ENCODE measurements at places on chromosomes 12 and 14.

- DNase-seq: no peak
These were observed 8.2 kb downstream of the GOLT1B start for GRCh38 chr12:21509768-21510167.

DNA sequence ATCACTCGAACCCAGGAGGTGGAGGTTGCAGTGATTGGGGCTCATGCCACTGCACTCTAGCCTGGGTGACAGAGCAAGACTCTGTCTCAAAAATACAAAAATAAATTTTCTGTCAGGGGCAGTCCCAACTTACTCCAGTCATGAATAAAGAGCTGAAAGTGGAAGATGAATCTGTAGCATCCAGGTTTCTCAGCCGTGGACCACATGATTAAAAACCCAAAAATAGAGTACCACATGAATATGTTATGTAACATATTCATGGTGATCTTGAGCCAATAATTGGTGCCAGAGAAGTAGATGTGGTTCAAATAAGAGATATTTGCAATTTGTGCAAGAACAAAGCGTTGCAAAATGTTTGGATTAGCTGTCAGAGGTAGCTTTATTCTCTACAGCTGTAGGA, 23.1 kb downstream of the SPIC start:
- no peak for DNase-seq

- no peak for DNase-seq
These were observed 95.4 kb upstream of the SFSWAP start for GRCh38 chr12:131615326-131616042.

GRCh38 chr14:50756300-50756699, 74.7 kb downstream of the NIN start:
- DNase-seq: no peak

GRCh38 chr12:56994231-56994746, 12.1 kb downstream of the ZBTB39 start:
- no peak for DNase-seq

DNA sequence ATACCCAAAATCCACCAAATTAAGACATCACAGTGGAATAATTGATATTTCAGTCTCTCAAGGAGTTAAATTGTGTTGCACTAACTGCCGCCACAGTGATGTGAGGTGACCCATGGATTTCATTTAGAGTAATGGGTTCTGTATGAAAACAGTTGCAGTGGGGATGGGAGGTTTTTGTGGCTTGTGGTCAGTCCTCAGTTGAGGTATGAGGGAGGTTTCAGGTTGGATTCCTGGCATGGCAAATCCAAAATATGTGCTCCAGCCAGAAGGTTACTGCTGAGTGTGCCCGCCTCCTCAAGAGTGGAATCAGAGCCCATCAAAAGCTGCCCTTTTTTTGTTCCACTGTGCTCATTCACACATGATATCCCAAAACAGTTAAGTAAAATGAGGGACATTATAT, 487.1 kb downstream of the EGLN3 start:
- DNase-seq: no peak

GRCh38 chr12:70557583-70558191, 79.5 kb downstream of the PTPRB start:
- no peak for DNase-seq

GRCh38 chr14:58549105-58549757, 88.5 kb upstream of the DACT1 start:
- no peak for DNase-seq

DNA sequence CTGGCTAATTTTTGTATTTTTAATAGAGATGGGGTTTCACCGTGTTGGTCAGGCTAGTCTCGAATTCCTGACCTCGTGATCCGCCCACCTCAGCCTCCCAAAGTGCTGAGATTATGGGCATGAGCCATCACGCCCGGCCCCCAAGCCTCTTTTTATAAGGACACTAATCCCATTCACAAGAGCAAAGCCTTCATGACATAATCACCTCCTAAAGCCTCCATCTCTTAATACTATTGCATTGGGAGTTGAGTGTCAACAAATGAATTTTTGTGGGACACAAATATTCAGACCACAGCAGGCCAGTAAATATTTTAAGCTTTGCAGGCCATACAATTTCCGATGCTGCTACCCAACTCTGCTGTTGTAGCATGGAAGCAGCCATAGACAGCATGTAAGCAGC, 10.9 kb downstream of the RNF212B start:
- no peak for DNase-seq

GRCh38 chr12:116672010-116672409, 65.9 kb downstream of the SPRING1 start:
- no peak for DNase-seq

- DNase-seq: no peak
These were observed 155.1 kb downstream of the CCDC59 start for GRCh38 chr12:82203086-82203485.

DNA sequence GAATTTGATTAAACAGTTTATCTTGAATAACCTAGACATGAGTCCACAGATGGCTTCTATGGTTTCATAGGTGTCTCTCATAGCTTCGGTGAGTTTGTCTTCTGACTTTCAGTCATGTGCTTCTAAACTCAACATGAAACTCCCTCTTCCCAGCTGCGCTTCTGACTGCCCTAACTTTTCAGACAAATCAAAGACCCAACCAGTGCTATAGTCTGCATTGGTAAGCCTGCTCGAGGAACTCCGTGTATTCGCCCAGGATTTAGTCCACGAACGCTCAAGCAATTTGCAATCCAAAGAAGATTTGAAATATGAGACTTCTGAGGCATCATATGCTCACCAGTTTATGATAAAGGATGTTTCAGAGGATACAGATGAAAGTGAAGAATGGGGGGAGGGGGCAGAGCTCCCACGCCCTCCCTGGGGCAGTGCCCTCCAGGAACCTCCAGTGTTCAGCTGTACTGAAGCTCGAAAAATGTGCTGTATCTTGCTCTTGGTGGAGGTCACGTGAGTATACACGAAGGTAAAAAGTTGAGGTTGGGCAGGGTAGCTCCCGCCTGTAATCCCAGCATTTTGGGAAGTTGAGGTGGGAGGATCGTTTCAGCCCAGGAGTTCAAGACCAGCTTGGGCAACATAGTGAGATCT, 5.2 kb upstream of the RILPL2 start:
- no peak for DNase-seq

GRCh38 chr14:94001016-94001415, 3.9 kb downstream of the CCDC197 start:
- DNase-seq: peak; percentile 32

- DNase-seq: no peak
These were observed 31.5 kb downstream of the HSP90AA1 start for GRCh38 chr14:102055181-102055901.

- DNase-seq: peak; percentile 47
These were observed 36.3 kb upstream of the BAZ1A start for GRCh38 chr14:34911209-34912150.

GRCh38 chr14:88507208-88507607, 47.6 kb downstream of the PTPN21 start:
- DNase-seq: no peak

- no peak for DNase-seq
These were observed 3.6 kb upstream of the HRK start for GRCh38 chr12:116884871-116885270.

DNA sequence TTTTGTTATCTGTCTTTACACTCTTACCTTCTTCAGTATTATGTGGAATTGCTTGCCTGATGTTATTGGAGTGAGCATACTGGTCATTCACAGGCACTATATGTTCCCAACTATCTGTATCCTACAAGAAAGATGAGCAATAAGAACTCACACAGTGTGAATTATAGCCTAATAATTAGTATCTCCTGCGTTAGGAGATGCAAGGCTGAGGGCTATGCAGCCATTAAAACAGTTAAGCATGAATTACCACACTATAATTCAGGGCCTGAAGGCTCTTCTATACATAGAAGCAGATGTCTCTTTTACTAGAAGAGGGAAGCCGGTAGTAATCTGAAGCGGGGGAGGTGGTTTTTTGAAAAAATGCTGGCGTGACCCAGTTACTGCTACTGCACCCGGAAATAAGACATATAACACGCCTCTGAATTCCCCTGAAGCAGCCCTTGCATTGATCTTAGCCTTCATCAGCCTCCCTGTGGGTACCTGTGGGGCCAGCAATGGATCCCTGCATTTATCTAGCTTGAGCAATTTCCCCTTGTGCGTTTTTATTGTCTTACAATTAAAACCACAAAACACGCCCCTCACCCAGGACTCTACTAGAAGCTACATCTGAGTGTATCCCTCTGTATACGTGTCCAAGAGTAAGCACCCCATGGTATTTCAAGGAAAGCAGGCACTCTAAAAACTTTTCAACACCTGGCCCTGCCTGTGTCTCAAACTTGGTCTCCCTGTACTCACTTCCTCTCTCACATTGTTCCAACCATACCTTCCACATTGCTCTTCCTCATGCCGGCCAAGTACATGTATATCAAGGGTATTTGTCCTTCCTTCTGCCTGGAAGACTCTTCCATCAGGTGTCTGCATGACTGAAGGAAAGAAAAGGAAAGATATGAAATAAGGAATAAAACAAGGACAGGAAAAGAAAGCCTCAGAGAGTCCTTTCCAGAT, 210.9 kb upstream of the ARID2 start:
- DNase-seq: no peak

DNA sequence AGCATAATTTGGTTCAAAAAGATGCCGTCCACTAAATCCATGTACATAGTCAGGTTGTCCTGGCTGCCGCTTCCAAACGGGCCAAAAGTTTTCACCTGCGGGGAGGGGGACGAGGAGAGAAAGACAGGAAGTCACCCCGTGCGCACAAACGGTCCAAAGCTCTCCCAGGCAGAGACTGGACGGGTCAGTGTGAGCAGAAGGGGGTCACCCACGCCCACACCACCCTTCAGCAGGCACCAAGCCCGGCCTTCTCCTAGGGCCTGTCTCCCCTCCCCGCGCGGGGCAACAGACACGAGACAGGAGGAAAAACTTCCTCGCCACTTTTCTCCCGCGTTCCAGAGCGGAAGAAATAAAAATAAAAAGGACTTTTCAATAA, 888 bp downstream of the CCDC88C start:
- DNase-seq: no peak

GRCh38 chr14:75578786-75579337, 442 bp downstream of the FLVCR2 start:
- peak; percentile 65 for DNase-seq

DNA sequence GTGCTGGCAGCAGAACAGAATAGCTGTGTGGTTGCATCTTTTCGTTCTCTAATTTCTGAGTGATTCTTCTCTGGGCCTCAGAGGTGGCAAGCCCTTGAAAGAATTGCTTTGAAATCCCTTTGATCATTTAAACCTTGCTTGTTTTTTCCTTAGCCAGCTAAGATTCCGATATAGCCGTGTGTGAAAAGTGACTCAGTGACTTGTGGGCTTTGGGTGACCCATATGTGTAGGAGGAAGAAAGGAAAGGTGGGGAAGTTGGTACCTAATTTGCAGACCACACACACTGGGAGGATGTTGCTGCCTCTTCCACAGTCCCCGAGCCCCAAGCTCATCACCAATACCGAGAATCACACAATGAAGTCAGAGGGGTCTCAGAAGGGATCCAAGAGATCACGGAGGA, 18.8 kb downstream of the SLC24A4 start:
- DNase-seq: no peak

GRCh38 chr12:84877340-84877739, 35.3 kb downstream of the SLC6A15 start:
- no peak for DNase-seq

DNA sequence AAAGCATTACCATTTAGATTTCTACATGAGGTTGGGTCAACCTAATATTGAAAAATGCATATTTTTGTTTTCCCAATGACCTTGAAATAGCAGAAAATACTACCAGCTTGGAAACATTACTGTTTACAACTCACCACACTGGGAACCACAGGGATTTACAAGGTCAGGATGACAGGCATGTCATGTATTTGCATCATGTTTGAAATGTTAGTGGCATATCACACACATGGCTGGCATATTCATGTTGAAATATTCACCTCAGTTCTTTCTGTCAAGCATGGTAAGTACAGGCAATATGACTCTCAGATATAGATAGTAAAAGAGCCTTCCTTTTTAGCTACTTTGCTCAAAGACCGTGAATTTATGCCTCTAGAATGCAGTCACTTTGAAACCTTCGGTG, 593.5 kb downstream of the NOVA1 start:
- DNase-seq: no peak

DNA sequence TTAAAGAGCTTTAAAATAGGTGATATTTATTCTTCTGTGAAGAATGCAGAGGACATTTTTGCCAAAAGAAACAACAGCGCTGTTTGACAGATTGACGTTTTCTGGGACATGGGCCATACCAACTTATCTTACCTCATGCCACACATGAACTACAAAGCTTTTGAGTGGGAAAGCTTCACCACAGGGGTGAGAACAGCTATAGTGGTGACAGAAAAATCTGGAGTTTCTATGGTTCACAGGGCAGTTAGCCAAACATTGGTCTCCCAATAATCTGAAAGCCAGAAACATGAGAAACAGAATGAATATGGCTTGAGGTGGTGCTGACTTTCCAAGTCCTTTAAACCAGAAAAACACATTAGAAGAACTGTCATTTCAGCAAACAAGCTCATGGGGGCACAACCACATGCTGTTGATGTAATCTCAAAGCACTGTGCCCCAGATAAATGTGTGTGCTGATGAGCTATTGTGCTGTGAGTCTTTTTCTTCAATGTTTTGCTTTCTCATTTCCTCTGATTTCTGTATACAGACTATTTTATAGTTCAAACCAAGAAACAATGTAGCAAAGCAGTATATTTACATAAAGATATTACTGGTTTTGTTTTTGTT, 905.4 kb downstream of the SLC16A7 start:
- DNase-seq: no peak

- DNase-seq: no peak
These were observed 43.6 kb downstream of the PTPRR start for GRCh38 chr12:70876952-70877351.

DNA sequence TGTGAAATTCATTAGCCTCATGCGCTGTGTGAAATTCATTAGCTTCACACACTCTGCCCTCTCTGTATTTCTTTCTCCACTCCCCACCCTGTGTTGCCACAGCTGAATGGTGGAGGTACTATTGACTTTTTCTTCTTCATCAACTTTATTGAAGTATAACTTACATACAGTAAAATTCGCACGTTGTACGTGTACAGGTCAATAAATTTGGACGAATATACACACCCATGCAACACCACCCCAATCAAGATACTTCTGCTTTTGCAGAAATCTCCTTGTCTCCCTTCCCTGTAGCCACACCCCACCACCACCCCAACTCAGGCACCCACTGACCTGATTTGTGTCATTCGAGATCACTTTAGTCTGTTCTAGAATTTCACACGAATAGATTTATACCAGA, 51.8 kb downstream of the FBXL14 start:
- DNase-seq: no peak

DNA sequence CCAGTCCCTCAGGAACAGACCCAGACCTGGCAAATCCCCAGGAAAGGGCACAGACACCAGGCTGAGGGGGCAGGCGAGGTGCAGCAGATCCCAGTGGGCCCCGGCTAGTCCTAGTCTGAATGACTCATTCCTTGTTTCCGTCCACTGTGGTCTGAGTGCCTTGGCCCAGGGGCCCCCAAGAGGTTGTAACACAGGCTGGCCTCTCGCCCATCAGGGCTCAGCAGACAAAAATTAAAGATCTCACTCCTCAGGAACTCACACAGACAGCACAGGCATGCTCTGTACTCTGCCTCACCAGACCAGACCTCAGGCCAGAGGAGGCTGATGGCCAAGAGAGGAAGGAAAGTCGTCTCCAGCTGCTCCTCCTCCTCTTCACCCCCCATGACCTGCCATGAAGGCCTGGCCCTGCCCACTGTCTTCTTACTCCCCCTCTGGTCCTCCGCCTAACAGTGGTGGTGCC, 7.7 kb upstream of the LTBP2 start:
- DNase-seq: peak; percentile 99
